ENCODE measurements at places on chromosomes 7 and 10.

GRCh38 chr10:51314481-51314880 is 240.2 kb downstream of the PRKG1 start:
- DNase-seq = no peak

- DNase-seq = no peak
These were observed 620.9 kb downstream of the ZWINT start for GRCh38 chr10:55740110-55740509.

DNA sequence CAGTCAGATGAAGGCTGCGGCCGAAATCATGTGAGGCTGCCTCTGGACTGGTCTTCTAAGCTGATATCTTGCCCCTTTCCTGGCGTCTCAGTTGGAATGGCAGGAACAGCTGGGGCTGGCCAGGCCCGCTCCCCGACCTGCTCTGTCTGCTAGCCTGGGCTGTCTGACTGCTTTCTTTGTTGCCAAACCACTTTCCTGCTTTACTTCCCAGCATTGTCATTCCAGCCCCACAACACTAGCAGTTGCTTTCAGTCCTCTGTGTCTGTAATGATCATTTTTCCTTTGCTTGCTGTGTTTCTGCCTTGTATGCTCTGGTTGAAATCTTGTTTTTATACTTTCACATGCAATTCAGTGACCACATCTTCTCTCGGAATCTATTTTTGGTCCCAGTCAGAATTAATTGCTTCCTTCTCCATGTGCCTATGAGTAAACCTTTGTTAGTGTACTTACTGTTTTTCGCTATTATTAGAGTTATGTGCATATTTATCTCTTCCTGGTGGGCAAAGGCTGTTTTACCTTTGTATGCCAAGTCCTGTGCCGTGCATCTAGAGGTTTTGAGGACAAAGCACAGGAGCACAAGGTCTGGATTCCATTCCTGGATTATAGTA is 21.6 kb downstream of the PRPF18 start:
- DNase-seq = no peak

- DNase-seq = peak; percentile 50
These were observed 11.5 kb downstream of the TPK1 start for GRCh38 chr7:144824360-144824759.

- DNase-seq = no peak
These were observed 115.7 kb downstream of the CYTH3 start for GRCh38 chr7:6156734-6157133.

DNA sequence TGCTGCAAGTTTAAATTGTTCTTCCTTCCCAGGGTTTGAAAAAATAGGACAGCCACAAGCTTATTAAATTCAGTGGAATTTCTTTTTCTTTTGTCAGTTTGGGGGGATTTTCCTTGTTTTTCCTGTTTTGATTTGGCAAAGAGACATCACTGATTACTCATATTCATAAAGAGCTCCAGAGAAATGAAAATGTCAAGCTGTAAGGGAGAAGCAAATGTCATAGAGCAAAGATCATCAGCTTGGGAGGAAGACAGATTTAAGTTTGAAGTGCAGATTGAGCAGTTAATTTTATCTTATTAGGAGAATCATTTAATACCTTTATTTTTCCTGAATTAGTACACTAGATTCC is 255.8 kb upstream of the PHYHIPL start:
- DNase-seq = no peak

GRCh38 chr7:42181566-42181965 is 55.4 kb downstream of the GLI3 start:
- DNase-seq = no peak
